ENCODE measurements at places on chromosomes 4 and X. TPM values are rescaled to one million over a fixed set of nuclear protein-coding genes. Genes with fewer than 3 reads are reported as not detected.

Gene SPIN4
- 0.59 TPM for polyA plus RNA-seq

Gene TECRL
- not detected for polyA plus RNA-seq

GRCh38 chr4:168658751-168659150, 161.9 kb downstream of the PALLD start:
- DNase-seq = no peak

DNA sequence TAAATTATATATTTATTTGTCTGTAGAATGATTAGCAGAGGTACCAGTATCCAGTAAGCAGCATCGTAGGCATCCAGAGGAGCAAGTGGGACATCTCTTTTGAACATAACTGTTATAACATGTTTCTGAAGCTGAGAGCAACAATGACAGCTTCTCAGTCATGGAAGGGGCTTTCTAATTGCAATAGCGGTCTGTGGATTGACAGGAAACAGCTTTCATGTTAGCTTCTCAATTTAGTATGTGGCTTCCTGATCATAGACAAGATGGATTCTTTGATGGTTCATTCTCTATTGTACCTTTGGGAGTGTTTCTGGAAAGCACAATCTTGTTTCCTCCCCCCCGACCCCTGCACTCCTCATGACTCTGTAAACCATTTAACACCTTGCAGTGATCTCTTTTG, 434.6 kb upstream of the GNPDA2 start:
- DNase-seq = no peak

Gene RNF150
- not detected for polyA plus RNA-seq

- DNase-seq = no peak
These were observed 199.3 kb downstream of the TMA16 start for GRCh38 chr4:163693776-163694175.

GRCh38 chr4:142861351-142861750, 15.2 kb upstream of the INPP4B start:
- DNase-seq = no peak

- no peak for DNase-seq
These were observed 52.5 kb upstream of the ATXN3L start for GRCh38 chrX:13372203-13372980.

DNA sequence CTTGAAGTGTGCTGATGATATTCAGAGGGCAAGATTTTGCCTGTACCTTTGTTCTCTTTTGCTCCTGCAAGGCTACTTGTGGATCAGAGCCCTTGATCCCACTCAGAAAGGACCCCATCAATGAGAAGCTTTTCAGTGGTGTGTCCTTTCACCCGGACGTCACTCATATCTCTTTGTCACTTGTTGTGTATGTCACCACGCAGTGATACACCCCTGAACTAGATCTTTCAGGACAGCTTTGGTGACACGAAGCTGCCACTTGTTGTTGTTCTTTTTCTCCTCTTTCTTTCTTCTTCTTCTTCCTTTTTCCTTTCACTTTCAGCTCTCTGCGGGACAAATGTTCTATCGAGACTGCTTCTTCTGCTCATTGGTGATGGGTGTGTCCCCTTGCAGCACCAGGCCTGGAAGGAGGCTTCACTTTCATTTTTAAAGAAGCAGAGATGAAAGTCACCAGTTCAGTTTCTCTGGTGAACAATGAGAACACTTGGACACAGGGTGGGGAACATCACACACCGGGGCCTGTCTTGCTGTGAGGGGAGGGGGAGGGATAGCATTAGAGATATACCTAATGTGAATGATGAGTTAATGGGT, 83.6 kb downstream of the NBDY start:
- peak; percentile 68 for DNase-seq

DNA sequence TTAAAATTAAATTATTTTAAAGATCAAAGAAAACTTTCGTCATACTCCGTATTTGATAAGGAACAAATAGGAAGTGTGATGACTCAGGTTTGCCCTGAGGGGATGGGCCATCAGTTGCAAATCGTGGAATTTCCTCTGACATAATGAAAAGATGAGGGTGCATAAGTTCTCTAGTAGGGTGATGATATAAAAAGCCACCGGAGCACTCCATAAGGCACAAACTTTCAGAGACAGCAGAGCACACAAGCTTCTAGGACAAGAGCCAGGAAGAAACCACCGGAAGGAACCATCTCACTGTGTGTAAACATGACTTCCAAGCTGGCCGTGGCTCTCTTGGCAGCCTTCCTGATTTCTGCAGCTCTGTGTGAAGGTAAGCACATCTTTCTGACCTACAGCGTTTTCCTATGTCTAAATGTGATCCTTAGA, at the start of gene CXCL8:
Gene CXCL8 (plus strand): TSS at position 217 of the 426 bp plus-strand sequence. CDS start 90 bp downstream, at position 307.
- DNase-seq = no peak

DNA sequence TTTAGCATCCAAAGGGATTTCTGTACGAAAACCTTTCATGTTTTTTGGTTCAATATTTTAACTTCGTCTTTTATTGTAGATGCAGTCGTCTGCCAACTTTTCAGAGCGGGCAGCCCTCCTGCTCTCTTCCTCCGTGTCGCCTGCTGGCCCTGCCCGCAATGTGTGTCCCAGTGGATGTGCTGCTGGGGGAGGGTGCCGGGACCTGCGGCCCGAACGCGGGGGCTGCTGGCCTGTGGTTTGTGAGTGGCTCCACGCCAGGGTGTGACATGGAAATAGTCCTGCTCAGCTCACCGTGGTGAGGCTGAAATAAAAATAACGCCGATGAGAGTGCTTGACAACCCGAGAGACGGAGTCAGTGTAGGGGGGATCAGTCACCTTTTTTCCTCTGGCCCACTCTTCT, 59.7 kb upstream of the GRPEL1 start:
- no peak for DNase-seq

DNA sequence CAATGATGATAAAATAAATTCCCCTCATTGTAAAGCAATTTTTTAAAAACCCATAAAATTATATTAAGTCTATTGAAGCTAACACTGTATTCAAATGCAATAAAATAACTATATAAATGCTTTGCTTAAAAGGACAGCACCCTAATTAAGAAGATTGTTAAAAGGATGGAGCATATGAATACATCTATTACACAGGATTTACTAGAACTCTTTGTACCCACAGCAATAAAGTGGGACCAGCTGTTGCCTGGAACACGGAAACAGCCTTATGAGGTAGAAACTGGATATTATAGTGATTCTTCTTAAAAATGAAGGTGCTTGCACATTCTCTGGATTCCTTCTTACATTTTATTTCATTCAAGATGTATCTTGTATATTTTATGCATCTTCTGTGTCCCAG, 298.7 kb upstream of the KLF3 start:
- DNase-seq = no peak

GRCh38 chr4:136918772-136919171, 613.5 kb downstream of the PCDH18 start:
- no peak for DNase-seq

Gene GSX2
- not detected for polyA plus RNA-seq

DNA sequence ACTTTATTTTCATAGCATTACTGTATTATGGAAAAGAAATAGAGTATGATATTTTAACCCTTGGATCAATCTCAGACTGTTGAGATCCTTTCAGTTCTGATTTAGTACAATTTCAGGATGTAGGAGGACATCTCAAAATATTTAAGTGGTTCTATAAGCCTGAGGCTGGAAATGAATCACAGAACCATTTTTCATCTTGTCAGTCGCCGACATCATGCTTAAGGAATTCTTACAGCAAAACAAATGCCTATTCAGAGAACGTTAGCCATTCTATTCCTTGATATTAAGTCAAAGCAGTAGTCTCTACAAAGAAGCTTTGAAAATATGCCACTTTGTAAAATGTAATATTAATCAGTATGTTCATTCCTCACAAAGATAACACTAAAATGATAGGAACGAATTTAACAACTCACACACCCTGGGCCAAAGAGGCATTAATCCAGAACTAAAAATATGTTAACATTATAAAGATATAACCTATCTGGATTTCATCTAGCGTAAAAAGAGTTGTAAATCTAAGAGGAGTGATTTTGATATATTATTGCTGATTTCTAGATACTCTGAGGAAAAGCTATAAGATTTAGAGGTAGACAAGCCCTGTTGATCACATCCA, 152.0 kb downstream of the GASK1B start:
- DNase-seq = no peak

GRCh38 chr4:146265950-146266490, 51.7 kb downstream of the REELD1 start:
- DNase-seq = no peak

GRCh38 chrX:29487714-29488113, 727.6 kb upstream of the MAGEB2 start:
- DNase-seq = no peak

DNA sequence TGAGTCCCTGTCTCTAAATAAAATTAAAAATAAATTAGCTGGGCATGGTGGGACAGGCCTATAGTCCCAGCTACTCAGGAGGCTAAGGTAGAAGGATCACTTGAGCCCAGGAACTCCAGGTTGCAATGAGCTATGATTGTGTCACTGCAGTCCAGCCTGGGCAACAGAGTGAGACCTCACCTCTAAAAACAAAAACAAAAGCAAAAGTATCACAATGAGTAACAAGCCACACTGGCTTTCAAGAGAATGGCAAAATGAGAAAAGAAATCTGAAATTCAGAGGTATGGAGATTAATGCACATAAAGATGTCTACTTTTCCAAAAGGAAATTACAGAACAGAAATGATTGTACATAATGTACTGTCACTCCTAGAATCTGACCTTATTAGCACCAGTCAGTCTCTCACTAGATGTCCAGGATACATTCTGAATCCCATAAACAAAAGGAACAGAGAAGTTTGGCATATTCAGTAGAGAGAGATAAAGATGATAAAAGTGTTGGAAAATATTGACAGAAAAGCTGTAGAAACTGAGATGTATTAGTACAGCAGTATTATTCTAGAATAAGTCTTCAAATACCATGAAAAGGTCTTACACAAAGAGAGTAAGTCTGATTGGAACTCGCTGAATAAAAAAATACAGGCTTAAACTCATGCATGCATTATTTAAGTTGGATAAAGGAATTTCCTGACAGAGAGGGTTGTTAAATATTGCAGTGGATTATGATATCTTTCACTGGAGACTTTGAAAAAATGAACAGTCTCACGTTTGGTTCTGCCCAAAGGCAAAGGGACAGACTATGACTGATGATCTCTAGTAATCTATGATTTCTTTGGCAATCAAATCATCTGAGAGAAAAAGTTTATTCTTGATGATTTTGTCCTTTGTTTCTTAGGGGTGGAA, 102.5 kb downstream of the SH3RF1 start:
- no peak for DNase-seq

GRCh38 chrX:6707497-6707896, 172.6 kb upstream of the VCX3A start:
- no peak for DNase-seq

- DNase-seq = no peak
These were observed 8.3 kb upstream of the SLC10A6 start for GRCh38 chr4:86857341-86858052.

- DNase-seq = no peak
These were observed 468.4 kb upstream of the PRKX start for GRCh38 chrX:4181782-4182407.

DNA sequence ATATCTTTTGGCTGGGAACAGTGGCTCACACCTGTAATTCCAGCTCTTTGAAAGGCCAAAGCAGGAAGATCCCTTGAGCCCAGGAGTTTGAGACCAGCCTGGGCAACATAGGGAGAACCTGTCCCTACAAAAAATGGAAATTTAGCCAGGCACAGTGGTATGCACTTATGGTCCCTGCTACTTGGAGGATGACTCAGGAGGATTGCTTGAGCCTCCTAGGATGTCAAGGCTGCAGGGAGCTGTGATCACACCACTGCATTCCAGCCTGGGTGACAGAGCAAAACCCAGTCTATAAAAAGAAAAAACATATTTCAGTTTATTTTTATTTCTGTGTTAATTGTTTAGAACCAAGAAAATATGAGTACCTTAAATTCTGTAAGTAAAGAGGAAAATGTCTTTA, 123.7 kb downstream of the CBR4 start:
- no peak for DNase-seq

Gene HTR2C
- not detected for polyA plus RNA-seq

GRCh38 chr4:169098532-169098931, 88.5 kb upstream of the CBR4 start:
- no peak for DNase-seq

Gene USP51
- 0.20 TPM for polyA plus RNA-seq

Gene SNCA
- 2.3 TPM for polyA plus RNA-seq

Gene TRAM1L1
- polyA plus RNA-seq = not detected

DNA sequence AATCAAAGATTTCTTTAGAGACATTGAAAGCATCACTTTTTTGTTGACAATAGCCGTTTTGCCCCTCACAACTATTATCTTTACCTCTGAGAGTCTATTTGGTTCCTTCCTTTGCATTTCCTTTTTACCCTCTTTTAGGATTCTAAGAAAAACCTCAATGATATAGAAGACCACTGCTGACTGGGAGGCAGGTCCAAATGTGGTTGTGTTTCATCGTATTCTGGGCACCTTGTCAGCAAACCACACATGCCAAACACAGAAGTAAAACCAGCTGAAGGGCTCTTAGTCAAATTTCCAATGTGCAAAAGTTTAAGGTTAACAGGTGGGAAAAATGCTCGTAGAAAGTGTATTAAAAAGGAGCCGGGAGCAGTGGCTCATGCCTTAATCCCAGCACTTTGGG, 5.1 kb upstream of the PRMT9 start:
- DNase-seq = no peak

DNA sequence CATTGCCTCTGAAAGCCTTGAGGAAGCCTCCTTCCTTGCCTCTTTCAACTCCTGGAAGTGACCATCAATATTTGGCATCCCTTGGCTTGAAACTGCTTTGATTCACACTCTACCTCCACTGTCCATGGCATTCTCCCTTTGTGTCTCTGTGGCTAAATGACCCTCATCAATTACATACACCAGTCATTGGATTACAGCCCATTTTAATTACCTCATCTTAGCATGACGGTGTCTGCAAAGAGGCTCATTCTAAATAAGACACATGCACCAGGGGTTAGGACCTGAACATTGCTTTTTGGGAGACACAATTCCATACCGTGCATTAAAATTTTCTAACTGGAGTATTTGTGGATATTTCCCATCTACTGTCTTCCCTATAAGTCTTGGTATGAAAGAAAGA, 60.7 kb upstream of the FAM9A start:
- no peak for DNase-seq

Gene STK26
- 60.7 TPM for polyA plus RNA-seq

GRCh38 chrX:101362757-101363156, 14.2 kb upstream of the TIMM8A start:
- no peak for DNase-seq

DNA sequence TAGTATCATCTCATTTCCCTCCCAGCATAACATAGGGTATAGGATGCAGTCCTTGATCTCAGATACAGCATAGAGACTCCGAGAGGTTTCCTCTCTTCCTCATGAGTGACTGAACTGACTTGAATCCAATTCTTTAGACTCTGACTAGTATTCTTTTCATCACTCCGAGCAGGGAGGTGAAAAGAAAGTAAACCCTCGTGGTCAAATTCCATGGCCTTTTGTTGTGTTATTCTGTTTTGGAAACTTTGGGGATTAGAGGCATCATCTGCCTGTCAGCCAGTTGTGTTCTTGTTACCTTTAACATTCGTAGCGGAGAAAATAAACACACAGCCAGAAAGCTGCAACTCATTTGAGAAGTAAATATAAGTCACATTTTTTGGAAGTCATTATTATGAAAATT, 206.6 kb downstream of the ARHGAP10 start:
- no peak for DNase-seq

Gene HS6ST2
- polyA plus RNA-seq = not detected
